Fibroblast of the conjunctiva (primary cell): ENCODE measurements at places on chromosomes 2 and 18.

GRCh38 chr18:25038261-25038660 is 313.7 kb downstream of the ZNF521 start:
- DNase-seq, result no peak

DNA sequence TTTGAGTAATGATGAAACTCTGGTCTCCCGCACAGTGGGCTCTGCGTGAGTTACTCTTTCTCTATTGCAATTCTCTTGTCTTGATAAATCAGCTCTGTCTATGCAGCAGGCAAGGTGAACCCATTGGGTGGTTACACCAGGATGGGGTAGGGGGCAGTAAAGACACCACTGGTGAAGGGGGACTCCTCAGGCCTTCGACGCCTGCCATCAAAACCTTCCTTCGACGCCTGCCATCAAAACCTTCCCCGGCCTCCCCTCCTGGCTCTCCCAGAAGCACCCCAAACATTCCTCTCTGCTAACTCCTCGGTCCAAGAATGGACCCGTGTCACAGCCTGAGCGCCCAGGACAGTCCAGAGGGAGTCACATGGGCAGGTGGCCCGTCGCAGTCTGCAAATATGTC is 4.8 kb upstream of the STARD7 start:
- DNase-seq, result no peak

GRCh38 chr2:40440835-40441234 is 11.1 kb downstream of the SLC8A1 start:
- no peak for DNase-seq

DNA sequence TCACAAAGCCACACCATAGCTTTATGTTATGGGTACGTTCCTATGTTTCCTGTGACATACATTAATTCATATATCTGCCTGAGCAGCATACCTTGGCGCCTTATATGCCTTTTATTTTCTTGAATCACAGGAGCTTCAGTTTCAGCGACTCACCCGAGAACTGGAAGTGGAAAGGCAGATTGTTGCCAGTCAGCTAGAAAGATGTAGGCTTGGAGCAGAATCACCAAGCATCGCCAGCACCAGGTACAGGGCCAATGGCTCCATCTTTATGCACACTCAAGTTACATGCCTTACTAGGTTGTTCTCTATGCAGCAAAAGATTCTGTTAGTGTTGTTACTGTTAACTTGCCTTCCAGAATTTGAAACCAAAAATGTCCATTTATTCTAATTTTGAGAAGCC is 120.4 kb downstream of the PKP4 start:
- no peak for DNase-seq

DNA sequence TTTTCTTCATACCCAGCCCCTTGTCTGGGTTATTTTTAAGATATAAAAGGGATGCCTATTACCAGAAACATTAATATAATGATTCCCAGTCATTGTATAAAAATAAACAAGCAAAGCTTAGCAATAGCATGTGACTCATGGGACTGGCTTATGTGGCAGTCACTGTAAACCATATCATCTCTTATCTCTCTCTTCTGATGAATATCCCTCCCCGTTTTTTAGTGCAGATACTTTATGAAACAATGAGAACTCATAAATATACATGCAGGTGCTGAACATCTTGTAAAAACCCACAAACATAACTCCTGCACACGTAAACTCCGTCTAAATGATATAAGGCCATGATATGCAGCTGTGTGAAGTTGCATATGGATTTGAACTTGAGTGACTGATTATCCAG is 154.9 kb downstream of the MGAT5 start:
- DNase-seq, result no peak
